ENCODE measurements at places on chromosomes 12 and 14. TPM values are rescaled to one million over a fixed set of nuclear protein-coding genes. Genes with fewer than 3 reads are reported as not detected.

AQP2 gene
- total RNA-seq: not detected

PIWIL1 gene
- total RNA-seq: not detected

TMEM253 gene
- total RNA-seq: 2.0 TPM

PIP4P1 gene
- total RNA-seq: 28.5 TPM

TDRD9 gene
- total RNA-seq: 1.0 TPM

RAPGEF3 gene
- total RNA-seq: 48.9 TPM

HHIPL1 gene
- total RNA-seq: 4.7 TPM

ANO4 gene
- 1.2 TPM for total RNA-seq

SOAT2 gene
- not detected for total RNA-seq

SCAF11 gene
- total RNA-seq: 144 TPM

REP15 gene
- 1.2 TPM for total RNA-seq

DTD2 gene
- total RNA-seq: 24.0 TPM

TOMM20L gene
- total RNA-seq: not detected

RASSF8 gene
- 14.2 TPM for total RNA-seq

MAGOHB gene
- total RNA-seq: 12.7 TPM

HOTAIR gene
- 13.4 TPM for total RNA-seq

SPTB gene
- 0.44 TPM for total RNA-seq

KRT82 gene
- 40.7 TPM for total RNA-seq

AKAP3 gene
- 1.4 TPM for total RNA-seq

TEAD4 gene
- total RNA-seq: 13.0 TPM

POTEM gene
- not detected for total RNA-seq

All from suprapubic skin (tissue), 4 donors.